ENCODE measurements at places on chromosomes 11 and 22.

- no peak for DNase-seq
These were observed 153.7 kb downstream of the GRIA4 start for GRCh38 chr11:105763594-105763993.

- no peak for DNase-seq
These were observed 43.6 kb downstream of the LRRC32 start for GRCh38 chr11:76626921-76627401.

DNA sequence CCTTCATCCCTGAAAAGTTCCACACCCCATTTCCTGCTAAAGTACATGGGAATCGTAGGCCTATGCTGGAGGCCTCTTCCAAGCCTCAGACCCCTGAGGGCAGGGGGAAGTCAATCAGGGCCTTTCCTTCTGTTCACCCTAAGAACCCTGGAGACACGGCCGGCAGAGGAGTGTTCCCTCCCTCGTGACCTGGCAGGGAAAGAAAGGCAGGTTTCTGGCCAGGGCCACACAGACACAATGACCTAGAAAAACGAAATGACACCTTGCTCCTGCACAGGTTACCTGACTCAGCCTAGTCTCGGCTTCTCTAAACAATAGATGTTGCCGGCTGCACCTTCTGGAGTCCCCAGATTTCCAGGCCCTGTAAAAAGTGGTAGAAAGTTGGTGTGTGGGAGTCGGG, 60.6 kb upstream of the CADM1 start:
- DNase-seq: no peak

DNA sequence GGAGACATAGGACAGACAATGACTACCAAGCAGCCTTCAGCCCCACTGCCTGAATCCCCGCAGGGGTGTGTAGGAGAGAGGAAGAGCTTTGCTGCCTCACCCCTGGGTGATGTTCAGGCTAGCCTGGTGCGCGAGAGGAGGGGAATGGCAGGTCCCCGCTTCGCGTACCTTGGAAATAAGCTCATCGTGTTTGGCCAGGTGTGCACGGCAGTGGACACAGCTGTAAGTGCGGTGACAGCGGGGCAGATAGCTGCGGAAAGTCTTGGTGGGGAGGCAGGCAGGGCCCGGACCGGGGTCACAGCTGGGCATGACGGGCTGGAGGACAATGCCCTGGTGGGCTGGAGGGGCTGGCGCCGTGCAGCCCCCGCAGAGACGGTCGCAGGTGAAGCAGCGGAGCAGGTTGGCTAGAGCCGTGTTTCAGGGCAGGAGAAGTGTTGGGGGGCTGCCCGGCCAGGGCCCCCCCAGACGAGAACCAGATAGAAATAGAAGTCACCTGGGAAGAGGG, 2.9 kb downstream of the YPEL4 start:
- DNase-seq: no peak

GRCh38 chr11:128616161-128616560, 28.8 kb upstream of the ETS1 start:
- no peak for DNase-seq

- no peak for DNase-seq
These were observed 5.8 kb downstream of the SELENOO start for GRCh38 chr22:50206599-50206998.

DNA sequence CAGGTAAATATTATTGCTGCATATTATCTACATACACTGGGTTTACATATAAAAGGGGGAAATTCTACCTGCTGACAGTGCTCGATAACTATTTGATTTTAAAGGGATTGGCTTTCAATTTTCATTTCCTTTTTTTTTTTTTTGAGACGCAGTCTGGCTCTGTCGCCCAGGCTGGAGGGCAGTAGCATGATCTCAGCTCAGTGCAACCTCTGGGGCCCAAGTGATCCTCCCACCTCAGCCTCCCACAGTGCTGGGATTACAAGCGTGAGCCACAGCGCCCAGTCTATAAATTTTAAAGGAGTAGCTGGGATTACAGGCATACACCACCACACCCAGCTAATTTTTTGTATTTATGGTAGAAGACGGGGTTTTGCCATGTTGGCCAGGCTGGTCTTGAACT, 3.2 kb upstream of the PCF11 start:
- DNase-seq: no peak

DNA sequence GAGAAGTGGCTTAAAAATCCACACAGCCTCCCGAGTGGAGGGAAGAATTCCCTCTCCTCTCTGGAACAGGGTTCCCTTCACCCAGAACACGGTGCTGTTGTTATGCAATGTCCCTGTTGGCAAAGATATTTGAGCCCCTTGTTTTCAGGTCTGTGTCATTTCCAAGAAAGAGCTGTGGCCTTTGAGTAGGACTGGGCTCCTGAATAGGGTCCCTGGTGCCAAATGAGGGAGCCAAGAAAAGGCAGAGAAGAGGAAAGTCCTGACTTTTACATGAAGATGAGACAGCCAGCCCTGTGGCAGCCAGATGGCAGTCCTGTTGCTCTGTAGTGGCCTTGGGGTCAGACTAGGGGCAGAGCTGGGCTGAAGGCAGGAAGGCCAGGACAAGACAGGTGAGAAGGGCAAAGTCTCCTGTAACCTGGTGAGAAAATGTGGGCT, 51.2 kb upstream of the ELF5 start:
- no peak for DNase-seq

DNA sequence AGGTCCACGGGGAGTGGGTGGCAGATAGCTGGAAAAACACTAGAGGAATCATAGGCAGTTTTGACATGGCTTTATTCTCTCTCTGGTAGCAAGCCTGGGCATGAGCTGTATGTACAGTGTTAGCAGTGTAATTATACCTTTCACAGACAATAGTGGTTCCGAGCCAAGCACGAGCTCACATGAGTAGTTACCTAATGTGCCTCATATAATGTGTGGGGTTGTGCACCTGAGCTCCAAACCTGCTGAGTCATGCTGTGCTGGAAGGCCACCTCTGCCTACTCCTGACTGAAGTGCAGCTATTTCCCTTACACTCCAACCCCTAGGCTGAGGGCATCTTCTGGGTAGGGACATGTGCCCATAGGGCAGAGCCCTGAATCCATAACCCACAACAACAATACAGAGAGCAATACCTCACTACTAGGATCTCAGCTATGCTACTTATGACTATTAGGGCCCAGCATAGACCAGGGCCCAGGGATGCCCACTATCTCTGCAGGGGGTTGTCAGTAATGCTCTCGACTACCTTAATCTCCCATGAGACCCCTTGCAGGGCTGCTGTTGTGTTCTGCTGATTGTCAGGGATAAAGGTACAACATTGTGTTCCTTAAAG, 432.1 kb downstream of the DYNC2H1 start:
- DNase-seq: no peak

DNA sequence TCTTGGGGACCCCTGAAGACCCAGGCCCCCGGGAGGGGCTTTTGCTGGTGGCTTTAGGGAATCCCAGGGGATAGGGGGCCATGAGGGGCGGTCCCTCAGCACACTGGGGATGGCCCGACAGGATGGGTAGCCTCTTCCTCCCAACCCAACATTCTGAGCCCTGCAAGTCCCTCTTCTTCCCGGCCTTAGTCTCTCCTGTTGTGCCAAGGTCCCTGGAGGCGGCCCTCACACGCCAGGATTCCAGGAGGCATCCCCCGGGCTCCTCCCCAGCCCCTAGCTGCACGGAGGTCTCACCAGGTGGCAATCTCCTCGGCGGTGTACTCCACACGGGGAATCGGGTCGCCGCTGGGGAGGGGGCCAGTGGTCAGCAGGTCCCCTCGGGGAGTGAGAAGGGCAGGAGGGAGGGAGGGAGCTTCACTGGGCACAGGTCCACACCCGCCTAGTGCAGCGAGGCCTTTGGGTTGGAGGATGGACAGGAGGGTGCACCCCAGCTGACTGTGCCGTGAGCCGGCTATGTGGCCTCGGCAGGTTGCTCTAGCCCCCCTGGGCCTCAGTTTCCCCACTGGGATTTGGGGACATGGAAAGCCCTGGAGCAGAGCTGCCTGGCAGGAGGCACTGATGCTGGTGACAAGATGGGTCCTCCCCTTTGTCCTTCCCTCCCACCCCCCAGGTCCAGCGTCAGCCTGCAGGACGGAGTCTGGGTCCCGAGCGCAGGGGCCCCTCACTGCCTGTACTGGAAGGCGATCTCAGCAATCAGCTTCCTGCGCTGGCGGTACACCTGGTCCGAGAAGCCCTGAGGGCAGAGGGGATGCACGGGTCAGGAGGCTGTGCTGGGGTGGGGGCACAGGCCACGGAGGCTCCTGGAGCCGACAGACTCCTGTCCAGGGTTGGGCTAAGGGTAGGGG, 4.2 kb downstream of the TH start:
- no peak for DNase-seq

DNA sequence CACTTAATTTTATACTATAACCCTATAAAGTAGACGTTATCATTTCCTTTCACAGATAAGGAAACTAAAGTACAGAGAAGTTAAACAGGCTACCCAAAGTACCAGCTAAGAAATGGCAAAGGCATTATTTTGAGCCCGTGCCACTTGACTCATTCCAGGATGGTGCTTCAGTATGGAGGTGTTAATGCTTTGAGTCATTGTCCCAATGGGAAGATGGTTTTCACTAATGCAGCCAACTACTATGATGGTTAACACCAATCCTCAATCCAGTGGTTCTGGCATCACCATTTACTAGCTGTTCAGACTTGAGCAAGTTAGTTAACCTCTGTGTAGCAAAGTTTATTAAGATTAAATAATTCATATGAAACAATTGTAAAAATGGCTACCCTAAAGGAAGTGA, 123.1 kb upstream of the SLC5A12 start:
- no peak for DNase-seq

- peak; percentile 95 for DNase-seq
These were observed at the start of gene CCDC89 for GRCh38 chr11:85685820-85686459. CCDC89 (minus strand) TSS chr11:85686195; CDS start chr11:85686130, 65 bp downstream.

- DNase-seq: no peak
These were observed 820.9 kb upstream of the TENM4 start for GRCh38 chr11:80261776-80262175.

DNA sequence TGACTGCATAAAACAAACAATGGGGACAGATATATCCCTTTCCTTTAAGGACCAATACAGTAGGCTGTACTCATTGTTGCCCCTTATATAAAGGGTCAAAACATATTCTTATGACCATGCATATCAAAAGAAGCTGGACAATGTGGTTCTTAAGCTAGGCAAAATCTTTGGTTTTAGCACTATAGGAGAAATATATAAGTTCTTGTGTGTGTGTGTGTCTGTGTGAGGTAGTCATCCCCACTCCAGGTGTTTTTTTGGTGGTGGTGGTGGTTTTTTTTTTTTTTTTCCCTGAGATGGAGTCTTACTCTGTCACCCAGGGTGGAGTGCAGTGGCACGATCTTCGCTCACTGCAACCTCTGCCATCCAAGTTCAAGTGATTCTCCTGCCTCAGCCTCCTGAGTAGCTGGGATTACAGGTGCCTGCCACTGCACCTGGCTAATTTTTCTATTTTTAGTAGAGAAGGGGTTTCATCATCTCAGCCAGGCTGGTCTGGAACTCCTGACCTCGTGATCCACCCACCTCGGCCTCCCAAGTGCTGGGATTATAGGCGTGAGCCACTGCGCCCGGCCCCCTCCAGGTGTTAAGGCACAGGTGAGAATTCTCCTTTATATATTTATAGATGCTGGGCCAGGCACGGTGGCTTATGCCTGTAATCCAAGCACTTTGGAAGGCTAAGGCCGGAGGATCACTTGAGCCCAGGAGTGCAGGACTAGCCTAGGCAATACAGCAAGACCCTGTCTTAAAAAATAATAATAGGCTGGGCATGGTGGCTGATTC, 12.0 kb upstream of the ZNF143 start:
- no peak for DNase-seq

- no peak for DNase-seq
These were observed 35.7 kb downstream of the CLMP start for GRCh38 chr11:123159183-123159857.

GRCh38 chr22:40803321-40803720, 15.8 kb downstream of the SLC25A17 start:
- DNase-seq: no peak

GRCh38 chr11:72782081-72782920, 11.5 kb downstream of the STARD10 start:
- no peak for DNase-seq

DNA sequence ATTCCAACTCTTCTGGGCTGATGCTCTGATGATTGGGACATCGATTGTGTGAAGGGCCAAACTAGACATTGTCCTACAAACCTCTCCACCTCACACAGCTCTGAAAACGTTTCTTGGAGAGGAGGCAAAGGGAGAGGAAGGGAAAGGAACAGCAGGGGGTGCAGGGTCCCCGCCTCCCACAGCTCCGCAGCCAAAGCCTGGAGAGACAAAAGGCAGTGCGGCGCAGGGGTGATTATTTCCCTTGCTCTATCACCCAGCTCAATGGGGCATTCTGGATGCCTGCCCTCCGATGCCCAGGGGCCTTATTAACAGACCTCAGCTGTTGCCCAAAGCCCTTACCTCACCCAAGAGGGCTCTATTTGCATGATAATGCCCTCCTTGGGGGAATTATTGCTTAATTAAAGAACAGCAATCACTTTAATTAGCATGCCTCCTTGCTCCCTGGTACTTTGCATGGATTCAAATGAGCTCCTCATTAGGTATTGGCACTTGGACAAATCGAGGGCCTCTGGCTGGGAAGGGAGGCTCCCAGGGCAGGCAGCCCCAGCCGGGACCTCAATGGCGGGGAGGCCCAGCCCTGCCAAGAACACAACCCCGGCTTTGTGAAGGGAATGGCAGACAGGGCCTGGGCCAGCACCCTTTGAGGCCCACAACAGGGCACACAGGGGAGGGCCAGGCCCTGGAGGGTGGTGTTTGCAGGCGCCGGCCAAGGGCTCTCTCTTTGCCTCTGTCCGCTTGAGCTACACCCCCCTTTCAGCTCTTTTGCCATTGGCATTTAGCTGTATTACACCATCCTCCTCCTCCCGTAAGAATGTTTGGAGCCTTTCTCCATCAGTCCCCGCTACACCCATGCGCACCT, 19.8 kb upstream of the CDON start:
- no peak for DNase-seq

DNA sequence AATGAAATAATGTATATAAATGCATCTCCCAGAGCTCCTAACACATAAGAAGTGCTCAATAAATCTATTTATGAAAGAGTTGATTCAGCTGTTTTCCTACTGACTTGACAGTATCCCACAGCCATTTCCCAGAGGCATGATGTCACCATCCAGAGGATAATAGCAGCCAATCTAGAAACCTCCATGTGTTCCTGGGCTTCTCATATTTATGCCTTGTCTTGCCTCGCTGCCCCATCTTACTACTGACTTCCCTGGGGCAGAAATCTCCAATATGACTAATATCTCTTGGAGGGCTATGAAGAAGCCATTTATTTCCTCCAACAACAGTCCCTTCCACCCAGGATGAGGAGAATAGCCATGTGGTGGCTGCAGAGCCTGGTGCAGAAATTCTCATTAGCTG, 115.4 kb upstream of the NAV2 start:
- DNase-seq: no peak

GRCh38 chr11:72573072-72573854, 101.0 kb downstream of the PDE2A start:
- DNase-seq: peak; percentile 29

- no peak for DNase-seq
These were observed 234.9 kb upstream of the POU2AF2 start for GRCh38 chr11:111010391-111011274.
